ENCODE measurements at places on chromosomes 6 and 20. TPM values are rescaled to one million over a fixed set of nuclear protein-coding genes. Genes with fewer than 3 reads are reported as not detected.

Gene KIF25
- total RNA-seq: 0.05 TPM

Gene EYS
- 0.07 TPM for total RNA-seq

Gene ZBP1
- not detected for total RNA-seq

Gene MATN4
- total RNA-seq: 0.15 TPM

Gene IL17F
- total RNA-seq: not detected
